ENCODE measurements at places on chromosomes 16 and 17.

DNA sequence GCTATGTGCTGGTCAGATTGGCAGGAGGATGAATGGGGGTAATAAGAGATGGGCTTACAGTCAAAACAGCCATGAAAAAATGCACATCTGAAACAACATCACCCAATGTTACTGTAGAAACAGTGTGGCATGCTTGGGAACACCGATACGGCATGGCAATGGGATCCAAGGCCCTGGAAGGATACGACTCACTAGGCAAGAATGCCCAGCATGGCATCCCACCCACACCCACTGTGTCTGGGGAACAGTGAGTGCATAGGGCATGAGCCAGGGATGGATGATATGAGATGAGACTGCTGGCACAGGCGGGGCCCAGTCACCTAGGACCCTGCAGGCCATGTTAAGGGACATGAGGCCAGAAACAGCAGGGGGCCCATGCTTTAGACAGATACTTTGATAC is 11.5 kb downstream of the TRIM25 start:
- no peak for DNase-seq

- DNase-seq: no peak
Observed at GRCh38 chr16:48542020-48542473, 67.9 kb downstream of the N4BP1 start.

GRCh38 chr17:65522751-65523404 is 38.6 kb downstream of the AXIN2 start:
- no peak for DNase-seq

DNA sequence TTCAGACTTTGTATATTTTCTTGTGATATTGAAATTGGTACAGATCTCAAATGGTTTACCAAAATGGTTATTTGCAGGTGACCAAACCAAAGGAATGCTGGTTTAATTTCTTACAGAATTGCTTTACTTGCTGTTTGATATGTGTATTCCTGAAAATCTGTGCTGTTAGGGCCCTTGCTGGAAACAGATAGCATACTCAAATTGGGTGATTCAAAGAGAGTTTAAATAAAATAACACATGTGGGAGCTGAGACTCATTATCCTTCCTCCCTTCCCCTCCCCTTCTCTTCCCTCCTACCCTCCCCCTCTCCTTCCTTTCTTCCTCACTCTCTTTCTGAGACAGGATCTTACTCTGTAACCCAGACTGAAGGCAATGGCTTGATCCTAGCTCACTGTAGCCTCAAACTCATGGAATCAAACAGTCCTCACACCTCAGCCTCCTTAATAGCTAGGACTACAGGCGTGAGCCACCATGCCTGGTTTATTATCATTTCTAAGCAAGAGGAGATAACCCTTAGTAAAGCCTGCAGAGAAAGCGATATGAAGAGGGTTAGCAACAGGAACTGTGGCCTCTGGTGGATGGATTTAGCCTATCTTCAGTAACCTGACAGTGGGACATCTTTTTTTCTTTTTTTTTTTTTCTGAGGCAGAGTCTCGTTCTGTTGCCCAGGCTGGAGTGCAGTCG is 141.9 kb downstream of the BCAS3 start:
- no peak for DNase-seq

GRCh38 chr17:52336796-52337195 is 178.3 kb upstream of the CA10 start:
- DNase-seq: no peak

DNA sequence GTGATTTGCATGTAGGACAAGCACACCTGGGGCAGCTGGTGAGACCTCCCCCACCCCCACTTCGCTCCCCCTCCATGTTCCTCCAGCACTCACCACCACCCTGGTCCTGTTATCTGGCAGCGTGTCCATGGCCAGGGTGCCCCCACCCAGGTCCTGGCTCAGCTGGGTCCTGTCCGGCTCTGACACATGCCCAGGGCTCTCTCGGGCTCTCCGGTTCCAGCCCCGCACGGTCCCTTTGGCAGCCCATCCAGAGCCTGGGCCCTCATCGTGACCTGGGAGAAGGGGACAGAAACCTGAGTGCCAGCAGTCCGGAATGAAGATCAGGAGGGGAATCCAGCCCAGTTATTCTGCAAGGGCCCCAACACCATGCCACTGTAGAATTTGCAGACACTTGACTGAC is 11.9 kb downstream of the PLXDC1 start:
- DNase-seq: no peak

- DNase-seq: no peak
Observed at GRCh38 chr16:12898551-12898950, 2.8 kb upstream of the SHISA9 start.

- peak; percentile 60 for DNase-seq
Observed at GRCh38 chr17:40026816-40027613, 11.8 kb downstream of the CSF3 start.

GRCh38 chr17:73071066-73071999 is 21.2 kb downstream of the SLC39A11 start:
- DNase-seq: no peak

- no peak for DNase-seq
Observed at GRCh38 chr17:18381953-18382245, 4.3 kb downstream of the EVPLL start.

- no peak for DNase-seq
Observed at GRCh38 chr17:75367312-75367711, 38.2 kb downstream of the GRB2 start.

GRCh38 chr17:59373882-59374495 is 42.5 kb downstream of the YPEL2 start:
- no peak for DNase-seq

DNA sequence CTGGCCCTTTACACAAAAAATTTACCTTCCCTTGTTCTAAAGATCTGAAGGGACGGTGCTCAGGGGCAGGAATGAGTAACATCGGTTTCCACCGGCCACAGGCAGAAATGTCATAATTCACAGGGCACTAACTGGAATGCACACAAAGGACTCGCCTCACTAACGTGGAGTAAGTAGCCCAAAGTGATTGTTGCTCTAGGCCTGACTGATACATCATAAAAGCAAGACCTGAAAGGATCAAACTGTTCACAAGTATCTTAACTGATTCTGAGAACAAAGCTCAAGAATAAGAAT is 8.9 kb upstream of the TCF25 start:
- DNase-seq: no peak

DNA sequence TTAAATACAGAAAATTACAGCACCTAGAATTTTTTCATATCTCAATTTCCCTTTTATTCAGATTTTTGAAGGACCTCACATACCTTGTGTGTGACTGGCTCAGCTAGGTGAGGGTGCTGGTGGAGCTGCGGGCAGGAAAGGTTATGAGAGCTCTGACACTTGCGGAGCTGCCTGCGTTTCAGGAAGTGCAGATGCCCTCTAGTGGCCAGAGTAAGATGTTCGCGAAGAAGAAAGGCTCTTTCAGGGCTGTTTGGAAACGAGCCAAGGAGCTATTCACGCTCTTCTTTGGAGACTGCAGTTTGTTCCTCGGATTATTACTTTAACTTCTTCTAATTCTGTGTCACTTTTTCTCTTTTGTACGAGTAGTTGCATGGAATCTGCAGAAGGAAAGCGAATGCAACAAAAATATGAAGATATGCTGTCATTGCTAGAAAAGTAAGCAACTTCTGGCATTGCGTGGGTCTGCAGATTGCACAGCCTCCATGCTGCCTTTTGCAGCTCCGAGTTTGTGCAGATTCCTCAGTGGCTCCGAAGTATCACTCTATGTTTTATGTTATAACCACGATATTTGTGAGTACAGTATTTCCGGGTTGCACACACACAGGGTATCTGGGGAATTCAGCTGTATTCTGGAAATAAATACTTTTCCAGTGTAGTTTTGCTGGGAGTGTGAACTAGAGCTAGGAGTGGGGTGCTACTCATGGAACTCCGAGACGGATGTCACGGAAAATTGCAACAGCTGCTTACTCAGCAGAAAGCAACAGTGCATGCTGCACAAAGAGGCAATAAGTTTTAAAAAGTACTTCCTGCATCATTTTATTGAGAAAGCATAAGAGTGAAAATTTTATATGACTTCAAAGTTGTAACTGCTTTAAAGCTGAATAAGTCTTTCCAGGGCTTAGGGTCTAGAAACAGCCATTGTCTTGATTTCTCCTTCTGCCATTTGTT is 46.3 kb downstream of the DNAH9 start:
- peak; percentile 3 for DNase-seq
